ENCODE measurements at places on chromosomes 7 and 10.

DNA sequence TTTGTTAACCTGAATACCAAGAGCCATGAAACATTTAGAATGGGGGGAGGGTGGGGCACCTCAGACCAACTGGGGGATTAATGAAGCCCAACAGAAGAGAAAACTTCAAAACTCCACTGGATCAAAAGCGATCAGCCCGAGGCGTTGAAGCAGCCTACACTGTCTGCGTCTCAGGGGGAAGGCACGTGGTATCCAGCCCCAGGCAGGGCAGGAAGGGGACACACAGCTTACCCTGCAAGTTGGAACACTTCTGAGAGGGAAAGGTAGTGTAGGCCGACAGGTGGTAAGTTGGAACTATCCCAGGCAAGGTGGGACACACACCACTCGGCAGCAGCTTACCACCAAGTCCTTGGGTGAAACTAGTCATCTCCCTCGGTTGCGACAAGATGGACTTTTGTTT lies 102.9 kb downstream of the TAX1BP1 start:
- no peak for DNase-seq

DNA sequence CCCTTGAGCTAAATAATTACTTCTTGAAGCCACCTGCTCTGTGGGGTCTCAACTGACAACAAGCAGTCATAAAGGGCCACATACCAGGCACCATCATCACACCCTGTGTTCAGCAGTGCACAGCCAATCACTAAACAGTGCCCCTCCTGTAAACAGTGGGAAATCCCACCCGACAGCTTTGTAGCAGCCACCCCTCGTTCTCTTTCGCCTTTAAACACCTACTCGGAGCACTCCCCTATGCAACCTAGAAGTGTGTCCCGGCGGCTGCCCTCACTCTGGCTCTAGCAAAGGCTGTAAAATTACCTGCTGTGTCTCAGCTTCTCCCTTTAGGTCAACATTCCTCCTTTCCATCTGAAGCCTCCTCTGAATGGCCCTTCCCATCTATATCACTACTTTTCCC lies 111.9 kb downstream of the TCERG1L start:
- no peak for DNase-seq

- no peak for DNase-seq
These were observed 244.1 kb downstream of the PTEN start for GRCh38 chr10:88107296-88108097.

- no peak for DNase-seq
These were observed 12.9 kb upstream of the C10orf88 start for GRCh38 chr10:122966879-122967278.

DNA sequence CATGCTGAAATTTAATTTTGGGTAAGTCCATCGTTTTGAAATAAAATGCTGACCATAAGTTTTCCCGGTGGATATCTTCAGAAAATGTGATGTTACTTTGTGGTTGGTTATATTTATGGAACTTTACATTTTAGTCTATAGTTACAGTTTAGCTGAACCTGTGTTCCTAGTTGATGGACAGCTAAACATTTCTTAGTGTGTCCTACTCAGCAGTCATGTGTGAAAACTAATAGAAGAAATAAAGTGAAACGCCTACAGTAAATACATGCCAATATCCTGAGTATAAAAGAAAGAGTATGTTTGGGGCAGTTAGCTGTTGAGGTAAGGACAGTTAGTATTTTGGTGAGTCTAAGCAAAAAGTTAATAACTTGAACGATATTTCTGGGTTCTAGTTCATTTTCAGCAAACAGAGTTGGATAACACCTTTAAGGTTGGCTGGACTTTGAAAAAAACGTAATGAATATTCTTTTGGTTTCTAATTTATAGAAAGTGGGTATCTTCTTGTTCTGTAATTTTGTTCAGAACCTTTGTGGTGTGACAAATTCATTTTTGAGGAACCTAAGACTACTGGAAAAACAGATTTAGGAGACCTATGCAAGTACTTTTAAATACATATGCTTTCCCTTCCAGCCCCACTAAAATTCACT lies 28.7 kb downstream of the LCOR start:
- no peak for DNase-seq

GRCh38 chr10:96743988-96744585 lies 23.8 kb upstream of the PIK3AP1 start:
- DNase-seq: no peak

DNA sequence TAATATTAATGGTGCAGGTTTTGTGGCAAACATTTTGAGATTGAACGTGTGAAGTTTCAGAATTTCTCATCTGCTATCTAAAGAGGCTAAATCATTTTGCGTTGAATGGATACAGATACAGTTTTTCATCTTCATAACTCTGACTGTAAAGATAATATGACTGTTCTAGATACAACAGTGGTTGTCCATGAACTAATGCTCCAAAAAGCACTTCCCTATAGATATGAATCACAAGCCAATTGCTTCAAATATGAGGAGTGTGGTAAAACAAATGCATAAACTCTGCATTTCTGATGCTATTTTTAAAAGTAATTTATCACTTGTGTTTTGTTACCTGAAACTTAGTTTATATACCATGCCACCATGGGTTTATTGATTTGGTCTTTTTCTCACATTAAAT lies 750.1 kb downstream of the MAGI2 start:
- no peak for DNase-seq

GRCh38 chr7:141679014-141679413 lies 23.0 kb downstream of the DENND11 start:
- no peak for DNase-seq

DNA sequence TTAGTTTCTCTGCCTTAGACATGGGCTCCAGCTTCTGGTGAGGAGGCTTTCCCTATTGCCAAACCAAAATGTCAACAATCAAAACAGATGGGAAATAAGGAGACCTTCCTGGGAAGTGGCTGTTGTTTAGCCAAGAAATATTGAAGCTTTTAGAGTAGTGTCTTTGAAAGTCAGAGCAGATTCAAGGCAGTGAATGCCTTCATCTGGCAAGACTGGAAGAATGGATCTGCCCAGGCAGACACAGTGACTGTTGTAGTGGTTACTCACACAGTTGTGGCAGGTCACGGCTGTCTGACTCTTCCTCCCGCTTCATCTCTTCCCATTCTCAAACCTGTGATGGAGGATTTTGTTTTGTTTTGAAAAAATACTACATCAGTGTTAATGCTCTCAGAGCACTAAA lies 154.1 kb upstream of the ADO start:
- no peak for DNase-seq

DNA sequence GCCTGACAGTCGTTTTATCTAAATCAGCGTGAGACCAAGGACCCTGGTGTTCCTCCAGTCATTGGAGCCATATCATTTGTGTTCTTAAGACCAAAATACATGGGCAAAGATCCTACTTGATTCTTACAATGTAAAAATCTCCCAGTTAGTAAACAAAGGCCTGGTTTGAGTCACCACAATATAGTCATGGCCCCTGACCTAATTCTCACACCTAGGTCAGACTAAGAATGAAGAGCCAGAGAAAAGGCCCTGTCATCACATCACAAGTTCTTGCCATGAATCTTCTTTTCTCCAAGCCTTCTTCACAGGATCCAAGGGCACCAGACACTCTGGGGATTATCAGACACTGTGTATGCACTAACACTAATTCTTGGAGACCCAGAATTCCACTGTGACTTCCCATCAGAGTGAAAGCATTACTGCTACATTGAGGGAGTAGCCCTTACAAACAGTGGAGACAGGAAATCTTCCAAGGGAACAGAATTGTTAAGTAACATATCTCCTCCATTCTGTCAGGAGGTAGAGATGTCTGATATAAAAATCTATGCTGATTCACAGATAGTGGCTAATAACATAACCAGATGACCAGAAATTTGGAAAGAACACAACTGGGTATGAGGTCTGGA lies 7.6 kb upstream of the ERVW-1 start:
- no peak for DNase-seq

DNA sequence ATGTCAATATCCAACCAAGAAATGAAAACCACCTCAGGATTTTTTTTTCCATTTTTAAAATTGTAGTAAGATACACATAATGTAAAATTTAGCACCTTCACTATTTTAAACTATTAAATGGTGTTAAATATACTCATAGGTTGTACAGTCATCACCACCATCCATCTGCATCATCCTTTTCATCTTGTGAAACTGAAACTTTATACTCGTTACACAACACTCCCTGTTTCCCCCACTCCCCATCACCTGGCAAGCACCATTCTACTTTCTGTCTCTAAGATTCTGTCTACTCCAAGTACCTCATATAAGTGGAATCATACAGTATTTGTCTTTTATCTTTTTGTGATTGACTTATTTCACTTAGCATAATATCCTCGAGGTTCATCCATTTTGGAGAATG lies 335.2 kb upstream of the NPSR1 start:
- DNase-seq: no peak

DNA sequence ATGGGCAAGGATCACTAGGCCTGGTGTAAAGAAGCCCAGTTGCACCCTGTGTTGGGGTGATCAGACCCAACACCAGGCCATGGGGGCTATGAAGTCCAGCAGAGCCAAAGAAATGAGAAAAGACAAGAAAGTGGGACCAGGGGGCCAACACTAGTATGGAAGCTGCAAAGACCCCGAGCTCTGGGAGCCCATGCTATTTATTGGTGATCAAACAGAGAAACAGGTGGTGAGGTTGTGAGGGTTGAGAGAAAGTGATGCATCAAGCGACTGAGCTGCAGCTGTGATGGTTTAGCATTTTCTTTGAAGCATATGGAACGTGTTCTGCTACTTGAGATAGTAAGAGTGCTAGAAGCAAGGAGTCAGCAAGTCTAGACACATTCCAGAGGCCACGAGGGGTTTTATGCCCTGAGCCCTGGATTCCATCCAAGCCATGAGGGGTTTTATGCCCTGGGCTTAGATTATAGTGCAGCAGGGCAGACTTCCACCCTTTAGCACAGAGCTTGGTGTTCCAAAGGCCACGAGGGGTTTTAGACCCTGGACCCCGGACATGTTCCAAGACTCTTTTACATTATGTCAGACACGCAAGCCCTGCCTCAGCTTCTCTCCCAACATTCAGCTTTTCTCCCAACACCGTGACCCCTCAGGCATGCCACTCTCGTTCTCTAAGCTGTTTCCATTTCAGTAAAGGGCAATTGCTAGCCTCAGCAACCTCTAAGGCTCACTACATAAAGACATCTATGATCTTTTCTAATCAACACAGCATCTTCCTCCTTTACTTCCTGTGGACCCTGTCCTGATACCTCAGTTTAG lies 43.1 kb upstream of the GPAM start:
- DNase-seq: no peak

DNA sequence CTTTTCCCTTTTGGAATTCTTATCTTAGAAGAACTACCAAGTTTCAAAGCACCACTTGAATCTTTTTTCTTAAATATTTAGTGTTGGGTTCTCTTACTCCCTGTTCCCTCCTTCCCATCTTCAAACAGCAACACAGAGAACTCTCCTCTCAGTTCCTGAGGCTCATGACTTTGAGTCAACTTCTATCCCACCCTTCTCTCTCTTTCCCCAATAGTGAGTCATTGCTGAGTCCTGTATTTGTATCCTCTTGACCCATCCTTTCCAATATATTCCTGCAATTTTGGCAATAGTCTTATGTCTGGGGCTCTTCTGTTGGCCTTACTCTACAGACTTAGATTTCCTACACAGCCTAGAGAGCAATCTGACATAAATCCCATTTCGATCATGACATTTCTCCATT lies 20.8 kb upstream of the JCAD start:
- no peak for DNase-seq

- DNase-seq: no peak
These were observed 206.0 kb downstream of the CCDC3 start for GRCh38 chr10:12795315-12796110.

- no peak for DNase-seq
These were observed 106.3 kb downstream of the INSYN2A start for GRCh38 chr10:127090138-127090537.

- no peak for DNase-seq
These were observed 59.5 kb downstream of the CHST15 start for GRCh38 chr10:124033887-124034218.

DNA sequence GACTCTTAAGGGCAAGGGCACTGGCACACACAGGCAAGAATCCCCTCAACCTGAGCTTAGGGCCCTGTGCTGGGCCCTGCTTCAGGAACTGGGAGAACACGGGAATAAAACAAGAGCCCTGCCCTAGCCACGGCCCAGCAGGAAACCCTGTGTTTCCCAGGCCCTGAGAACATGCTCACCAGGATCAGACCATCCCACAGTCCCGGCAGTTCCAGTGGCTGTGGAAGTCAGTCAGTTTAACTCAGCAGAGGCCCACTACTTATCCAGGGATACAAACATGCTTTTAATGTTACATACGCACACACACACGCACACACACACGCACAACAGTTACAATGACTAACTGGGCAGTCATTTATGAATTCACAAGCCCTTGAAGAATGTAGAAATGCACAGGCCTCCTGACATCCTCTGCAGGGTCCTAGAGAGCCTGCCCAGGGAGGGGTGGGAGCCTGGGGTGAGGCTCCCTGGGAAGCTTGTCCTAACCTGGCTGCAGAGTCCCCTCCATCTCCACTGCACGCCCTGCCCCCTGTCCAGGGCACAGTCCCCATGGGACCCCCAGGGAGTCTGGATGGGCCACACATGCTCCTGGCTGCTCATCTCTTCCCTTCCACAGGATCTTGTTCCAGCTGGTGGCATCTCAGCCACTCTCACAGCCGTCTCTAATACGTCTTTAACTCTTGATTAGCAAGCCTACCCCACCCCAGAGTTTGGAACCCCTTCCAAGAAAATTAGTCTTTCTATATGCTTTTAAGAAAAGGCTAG lies 97.6 kb downstream of the TCERG1L start:
- no peak for DNase-seq

DNA sequence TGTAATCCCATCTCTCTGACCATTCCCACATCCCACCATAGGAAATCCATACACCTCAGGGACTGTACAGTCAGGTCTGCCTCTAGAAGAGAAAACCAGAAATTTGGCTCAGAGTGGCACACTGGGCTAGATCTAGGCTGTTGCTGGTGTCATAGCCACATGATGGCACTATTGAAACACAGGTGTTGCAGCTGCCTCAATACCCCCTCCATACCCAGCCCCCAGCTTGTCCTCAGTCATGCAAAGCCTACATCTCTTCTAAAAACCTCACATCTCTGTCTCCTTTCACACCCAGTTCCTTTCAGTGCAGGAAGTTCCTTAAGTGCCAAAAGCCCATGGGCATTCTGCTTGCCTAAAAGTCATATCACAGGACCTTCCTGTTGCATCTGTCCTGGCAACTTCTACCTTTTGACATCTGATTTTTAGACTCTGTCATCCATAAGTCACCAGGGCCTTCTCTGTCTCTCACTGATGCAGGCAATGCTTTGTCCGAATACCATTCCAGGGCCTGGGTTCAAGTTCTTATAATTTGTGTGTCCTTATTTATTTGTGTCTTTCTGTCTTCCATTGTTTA lies 27.0 kb upstream of the HIBADH start:
- no peak for DNase-seq

GRCh38 chr10:71379118-71379766 lies 17.5 kb upstream of the CDH23 start:
- DNase-seq: no peak

- DNase-seq: no peak
These were observed 203.2 kb downstream of the GFRA1 start for GRCh38 chr10:116069856-116070255.

- no peak for DNase-seq
These were observed 241.3 kb downstream of the FANK1 start for GRCh38 chr10:126137562-126138221.
